ENCODE measurements at places on chromosomes 7 and 10.

GRCh38 chr10:9081961-9082360 lies 1027.5 kb downstream of the GATA3 start:
- DNase-seq = no peak

- no peak for DNase-seq
These were observed 175.3 kb upstream of the SEMA3E start for GRCh38 chr7:83824214-83824613.

- no peak for DNase-seq
These were observed 666 bp upstream of the YAE1 start for GRCh38 chr7:39565538-39565937.

- no peak for DNase-seq
These were observed 7.9 kb downstream of the LDB1 start for GRCh38 chr10:102112210-102112817.

DNA sequence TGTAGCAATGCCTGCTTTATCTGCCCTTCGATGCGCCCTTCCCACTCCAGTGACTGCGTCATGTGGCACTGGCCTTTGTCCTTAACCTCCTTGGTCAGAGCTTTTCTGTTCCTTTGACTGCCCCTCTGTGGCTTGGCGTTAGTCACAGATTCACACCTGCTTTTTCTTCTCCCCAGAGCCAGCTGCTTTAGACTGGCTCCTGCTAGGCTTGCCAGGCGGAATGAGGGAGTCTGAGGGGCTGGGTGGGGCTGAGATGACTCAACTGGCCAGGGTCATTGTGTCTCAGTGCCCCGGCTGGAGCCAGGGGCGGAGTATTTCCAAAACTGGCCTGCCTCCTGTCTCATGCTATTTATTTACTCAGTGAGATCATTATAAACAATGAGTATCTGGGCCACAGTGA lies 194.1 kb downstream of the EMX2 start:
- DNase-seq = no peak

GRCh38 chr7:129434675-129435318 lies 565 bp downstream of the STRIP2 start:
- DNase-seq = no peak

- no peak for DNase-seq
These were observed 62.9 kb downstream of the REEP3 start for GRCh38 chr10:63583909-63584724.

DNA sequence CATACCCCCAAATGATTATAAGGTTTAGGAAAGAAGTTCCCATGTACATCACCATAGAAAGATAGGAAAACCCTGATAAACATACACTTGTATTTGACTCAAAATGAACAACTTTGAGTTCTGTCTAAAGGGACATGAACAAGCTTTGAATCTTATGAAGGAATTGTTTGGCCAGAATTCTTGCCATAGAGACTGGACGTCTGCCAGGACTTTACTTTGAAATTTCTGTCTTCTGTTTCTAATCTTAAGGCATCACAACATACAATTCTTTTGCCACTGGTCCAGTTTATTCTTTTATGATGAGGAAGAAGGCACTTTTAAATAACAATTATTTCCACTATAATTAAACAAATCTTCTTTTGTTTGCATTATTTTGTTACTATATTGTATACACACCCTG lies 26.2 kb upstream of the CYP26C1 start:
- DNase-seq = no peak

Measured in GM12891 (cell line).